ENCODE measurements at places on chromosomes 4 and X. TPM values are rescaled to one million over a fixed set of nuclear protein-coding genes. Genes with fewer than 3 reads are reported as not detected.

The TAF7L gene
- total RNA-seq: 0.45 TPM

- peaks cover 13% of the 10 kb centered on the region for H3K4me1 ChIP-seq
- H3K27me3 ChIP-seq: no peaks in the 10 kb centered on the region
- no peak for DNase-seq
- H3K27ac ChIP-seq: no peak overlapping the region
- no peak overlapping the region for H3K4me3 ChIP-seq
Measured at GRCh38 chr4:23788460-23788859, 101.4 kb downstream of the PPARGC1A start.

The PRRG3 gene
- total RNA-seq: 1.9 TPM

DNA sequence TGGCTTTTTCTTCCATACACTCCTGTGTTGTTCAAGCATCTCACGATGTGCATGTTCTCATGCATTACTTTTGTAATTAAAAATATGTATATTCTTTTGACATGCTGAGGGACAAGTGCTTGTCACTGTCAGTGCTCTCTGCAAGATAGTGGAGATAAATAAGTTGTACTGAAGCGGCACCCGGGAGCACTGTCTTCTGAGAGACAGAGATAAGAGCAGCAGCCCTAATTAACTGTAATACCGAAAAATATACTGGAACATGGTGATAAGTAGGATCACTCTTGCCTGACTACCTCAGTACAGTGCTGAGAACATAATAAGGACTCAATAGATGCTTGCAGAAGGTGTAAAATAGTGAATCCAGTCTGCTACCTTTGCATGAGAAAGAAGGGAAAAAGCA lies 9.4 kb upstream of the GPR173 start:
- no peaks in the 10 kb centered on the region for H3K4me1 ChIP-seq
- no peak overlapping the region for H3K4me3 ChIP-seq
- H3K27ac ChIP-seq: no peak overlapping the region
- no peak for DNase-seq

DNA sequence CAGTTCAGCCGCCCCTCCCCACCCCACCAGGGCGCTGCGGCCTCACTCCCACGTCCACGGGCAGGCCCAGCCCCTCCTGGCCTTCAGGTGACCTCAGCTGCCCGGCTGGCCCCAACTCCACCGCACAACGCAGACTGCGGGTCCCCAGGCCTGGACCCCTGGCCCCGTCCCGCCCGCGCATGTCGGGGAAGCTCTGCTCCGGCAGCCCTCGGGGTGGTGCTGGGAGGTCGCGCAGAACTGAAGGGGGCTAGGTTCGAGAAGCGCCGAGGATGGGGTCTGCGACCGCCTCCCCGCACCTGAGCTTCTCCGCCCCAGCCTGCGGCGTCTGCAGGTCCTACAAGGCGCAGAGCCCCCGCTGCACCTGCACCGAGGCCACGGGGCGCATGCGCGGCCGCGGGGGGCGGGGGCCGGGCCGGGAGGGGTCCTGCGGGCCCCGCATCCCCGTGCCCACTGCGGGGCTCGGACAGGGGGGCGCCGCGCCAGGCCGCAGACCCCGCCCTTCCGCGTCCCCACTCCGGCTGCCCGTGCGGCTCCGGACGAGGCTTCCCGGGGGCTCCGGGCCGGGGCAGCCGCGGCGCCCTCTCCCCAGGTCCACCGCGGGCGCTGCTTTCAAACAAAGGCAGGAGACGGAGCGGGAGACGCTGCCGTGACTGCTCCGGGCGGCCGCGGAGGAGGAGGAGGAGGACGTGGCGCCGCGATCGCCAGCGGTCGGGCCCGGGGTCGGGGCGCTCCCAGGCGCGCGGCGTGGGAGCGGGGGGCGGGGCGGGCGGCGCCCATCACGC lies 672 bp upstream of the NAT8L start:
- H3K4me1 ChIP-seq: peaks cover 11% of the 10 kb centered on the region
- DNase-seq: no peak
- no peak overlapping the region for H3K27ac ChIP-seq
